ENCODE measurements at places on chromosomes 2 and 18.
A peak's percentile ranks its signal among the peaks of the same experiment; 100 is the strongest.

- DNase-seq: no peak
Observed at GRCh38 chr2:101580528-101580927, 105.6 kb upstream of the RFX8 start.

GRCh38 chr2:8222979-8223694 lies 458.7 kb upstream of the ID2 start:
- DNase-seq: no peak

GRCh38 chr18:57983965-57984364 lies 60.1 kb upstream of the NEDD4L start:
- DNase-seq: no peak

DNA sequence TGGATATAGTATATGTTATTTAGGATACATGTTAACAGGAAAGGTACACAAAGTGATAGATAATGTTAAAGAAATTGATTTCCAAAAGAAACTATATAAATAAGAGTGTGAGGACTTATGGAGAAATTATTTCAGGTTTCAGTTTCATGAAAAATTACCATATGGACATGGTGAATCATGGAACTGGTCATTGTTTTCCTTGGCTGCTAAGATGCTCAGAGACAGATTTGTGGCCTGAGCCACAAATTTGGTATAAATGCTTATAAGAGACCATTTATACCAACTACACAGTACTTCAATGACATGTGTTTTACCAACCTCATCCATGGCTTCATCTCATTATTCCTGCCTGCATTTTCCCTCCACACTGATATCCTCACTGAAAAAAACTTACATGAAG lies 188.1 kb downstream of the FMNL2 start:
- DNase-seq: peak; percentile 19

DNA sequence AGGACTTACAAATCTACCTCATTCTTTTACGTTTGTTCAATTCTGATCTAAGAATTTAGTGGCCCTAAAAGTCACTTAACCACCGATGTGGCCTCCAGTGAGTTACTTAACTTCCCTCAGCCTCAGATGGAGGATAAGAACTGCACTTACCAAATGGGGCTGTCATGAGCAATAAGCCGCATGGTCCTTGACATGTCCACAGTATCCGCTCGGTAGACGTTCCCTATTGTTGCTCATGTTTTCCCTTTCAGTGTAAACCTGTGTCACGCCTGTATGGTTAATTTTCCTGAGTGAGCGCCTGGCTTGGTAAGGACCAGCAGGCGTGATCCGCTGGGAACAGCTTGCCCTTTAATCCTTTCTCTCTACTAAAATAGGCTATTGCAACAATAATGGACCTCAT lies 20.3 kb downstream of the SEC11C start:
- no peak for DNase-seq

GRCh38 chr2:168566974-168567665 lies 111.0 kb downstream of the CERS6 start:
- DNase-seq: no peak

DNA sequence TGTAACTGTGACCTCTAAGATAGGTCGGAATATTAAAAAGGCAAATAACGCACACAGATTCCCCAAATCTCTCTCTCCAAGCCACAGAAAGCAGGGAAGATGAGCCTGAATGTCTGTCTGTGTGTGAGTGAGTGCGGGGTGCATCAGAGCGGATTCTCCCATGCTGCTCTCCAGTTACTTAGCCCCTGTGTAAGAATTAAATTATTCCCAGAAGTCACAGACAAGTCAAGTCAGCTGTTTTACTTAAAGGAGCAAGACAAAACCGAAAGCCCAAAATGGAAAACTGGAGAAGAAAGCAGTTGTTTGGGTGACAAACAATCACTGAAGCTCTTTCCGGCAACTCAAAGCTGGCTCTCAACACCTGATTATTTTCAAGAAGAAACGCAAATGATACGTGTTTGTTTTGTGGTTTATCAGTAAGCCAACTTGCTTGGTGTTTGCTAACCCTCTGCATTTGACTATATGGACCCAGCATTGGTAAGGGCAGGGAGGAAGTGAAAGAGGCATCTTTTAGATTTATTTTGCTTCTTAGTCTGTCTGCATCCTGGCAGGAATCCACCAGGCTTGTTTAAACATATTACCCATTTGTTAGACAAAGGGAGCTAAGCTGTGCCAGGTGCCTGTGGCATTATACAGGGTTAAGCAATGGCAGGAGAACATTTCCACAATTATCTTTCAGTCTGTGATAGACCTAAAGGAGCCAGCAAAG lies 121.5 kb upstream of the CREB1 start:
- peak; percentile 85 for DNase-seq

GRCh38 chr2:135030826-135031225 lies 16.4 kb downstream of the MAP3K19 start:
- no peak for DNase-seq

DNA sequence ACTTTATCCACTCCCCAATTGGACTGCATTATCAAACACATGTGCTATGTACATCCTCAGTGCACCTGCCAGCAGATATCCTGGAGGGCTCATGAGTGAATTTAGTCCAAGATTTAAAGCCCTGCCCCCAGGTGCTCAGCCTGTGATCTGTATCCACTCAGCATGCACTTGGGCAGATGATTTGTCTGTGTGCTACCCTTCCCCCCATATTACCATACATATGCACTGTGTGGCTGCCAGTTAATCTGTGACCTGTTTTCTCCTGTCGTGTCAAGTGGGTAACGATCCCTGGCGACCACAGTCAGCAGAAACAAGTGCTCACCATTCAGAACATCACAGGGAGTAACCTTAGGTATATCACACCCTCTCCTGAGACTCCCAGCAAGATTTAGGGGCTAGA lies 10.2 kb downstream of the NAGK start:
- DNase-seq: no peak

DNA sequence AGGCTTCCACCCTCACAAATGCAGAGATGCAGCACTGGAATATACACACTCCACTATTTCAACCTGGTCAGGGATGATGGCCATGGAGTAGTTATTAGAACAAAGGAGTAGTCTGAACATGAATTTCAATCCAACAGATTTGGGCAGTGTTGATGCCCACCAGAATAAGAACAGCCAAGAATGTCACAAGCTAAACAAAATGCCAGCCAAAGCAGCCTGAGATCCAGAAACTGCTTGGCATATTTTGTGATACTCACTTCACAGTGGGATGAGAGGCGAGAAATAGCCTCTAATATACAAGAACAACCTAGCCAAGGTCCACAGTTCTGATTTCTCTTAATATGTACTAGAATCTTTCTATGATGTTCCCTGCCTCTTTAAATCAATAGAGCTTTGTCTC lies 58.6 kb upstream of the KLF7 start:
- no peak for DNase-seq

Measured in NCI-H446 treated with DMSO at 0.1 percent for 48 hours (cell line).